ENCODE measurements at places on chromosomes 5 and 9.

DNA sequence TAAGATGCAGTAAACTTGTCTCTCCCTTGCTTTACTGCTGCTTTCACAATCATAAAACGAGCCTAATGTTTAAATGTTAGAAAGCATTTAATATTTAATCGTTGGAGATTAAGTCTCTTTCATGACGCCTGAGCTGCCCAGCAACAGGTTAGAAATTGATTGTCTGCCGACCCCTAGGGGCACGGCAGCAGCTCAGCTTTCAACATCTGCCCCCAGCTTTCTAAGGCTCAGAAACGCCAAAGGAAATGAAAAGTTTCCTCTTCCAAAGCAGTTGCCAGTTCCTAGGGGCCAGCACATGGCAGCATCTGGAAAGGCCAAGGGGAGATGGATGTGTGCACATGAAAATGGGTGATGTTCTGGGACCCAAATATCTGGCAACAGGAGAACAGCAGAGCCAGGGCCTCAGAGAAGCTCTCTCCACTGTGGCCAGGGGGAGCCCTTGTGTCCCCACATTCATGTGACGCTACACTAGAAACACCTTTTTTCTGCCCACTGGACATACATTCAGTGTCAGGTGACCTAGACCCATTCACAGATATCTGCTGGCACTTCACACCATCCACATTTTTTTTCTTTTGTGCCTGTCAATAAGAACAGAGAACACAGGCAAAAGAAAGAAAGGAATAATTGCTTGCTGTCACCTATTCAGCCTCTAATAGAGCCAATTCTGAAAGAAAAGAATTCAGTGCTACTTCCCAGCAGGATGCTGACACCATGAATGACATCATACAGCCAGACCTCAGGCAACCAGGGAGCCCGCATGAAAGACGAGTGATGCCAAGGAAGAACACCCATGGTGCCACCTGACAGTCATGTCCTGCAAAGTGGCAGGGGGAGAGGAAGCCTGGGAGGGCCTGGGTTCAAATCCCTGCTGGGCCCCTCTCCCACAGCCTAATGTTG lies 205.0 kb upstream of the TAS2R1 start:
- DNase-seq = no peak

DNA sequence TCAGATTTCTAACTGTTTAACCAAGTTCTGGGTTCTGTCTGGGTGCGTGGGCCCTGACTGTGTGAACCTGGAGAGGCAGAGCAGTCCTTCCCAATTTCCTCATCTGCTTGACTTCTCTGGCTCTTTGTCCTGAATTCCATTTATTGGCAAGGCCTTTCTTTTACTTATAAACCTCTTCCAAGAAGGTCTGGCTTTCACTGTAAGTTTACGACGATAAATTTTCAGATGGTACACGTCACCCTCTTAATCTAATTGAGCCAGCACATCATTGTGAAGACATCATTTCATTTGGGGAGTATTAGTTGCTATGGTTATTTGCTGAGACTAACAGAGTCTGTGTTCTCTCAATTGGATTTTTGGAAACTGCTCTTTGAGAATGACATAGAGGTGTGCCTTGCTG lies 92.4 kb downstream of the ARHGAP26 start:
- no peak for DNase-seq

DNA sequence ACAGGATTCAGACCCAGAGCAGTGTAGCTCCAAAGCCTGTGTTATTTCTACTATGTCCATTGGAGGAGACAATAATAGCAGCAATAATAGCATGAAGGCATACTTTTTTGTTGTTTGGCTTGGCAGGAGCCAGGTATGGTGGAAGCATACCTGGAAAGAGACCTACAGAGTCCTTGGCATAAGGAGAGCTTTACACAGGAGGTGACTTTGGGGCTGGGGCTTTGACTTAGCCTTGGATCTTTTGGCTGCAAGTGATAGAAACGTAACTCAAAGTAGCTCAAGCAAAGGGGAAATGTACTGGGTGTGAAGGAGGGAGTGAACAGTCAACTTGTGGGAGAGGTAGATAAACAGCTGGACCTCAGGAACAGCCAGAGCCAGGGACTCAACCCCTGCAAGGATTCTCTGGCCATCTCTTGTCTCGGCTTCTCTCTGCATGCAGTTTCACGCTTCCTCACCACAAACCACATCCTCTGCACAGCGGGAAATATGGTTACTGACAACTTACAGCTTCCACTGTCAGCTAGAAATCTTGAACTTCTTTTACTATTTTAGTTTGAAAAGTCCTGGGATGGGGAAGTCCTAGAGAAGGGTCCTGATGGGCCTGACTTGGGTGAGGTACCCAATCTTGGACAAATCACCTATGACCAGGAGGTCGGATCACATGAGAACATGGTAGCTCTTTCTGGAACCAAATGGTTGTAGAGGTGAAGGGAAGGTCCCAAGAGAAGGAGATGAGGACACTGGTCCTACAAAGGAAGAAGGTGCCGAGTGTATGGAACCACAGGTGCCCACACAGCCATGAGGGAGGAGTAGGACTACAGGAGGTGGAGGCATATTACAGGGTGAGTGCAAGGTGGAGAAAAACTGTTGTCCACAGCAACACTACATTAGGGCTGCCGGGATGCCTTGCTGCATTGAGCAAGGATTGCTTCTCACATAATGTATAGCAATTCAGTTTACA lies 47.0 kb upstream of the TGFBR1 start:
- DNase-seq = no peak

DNA sequence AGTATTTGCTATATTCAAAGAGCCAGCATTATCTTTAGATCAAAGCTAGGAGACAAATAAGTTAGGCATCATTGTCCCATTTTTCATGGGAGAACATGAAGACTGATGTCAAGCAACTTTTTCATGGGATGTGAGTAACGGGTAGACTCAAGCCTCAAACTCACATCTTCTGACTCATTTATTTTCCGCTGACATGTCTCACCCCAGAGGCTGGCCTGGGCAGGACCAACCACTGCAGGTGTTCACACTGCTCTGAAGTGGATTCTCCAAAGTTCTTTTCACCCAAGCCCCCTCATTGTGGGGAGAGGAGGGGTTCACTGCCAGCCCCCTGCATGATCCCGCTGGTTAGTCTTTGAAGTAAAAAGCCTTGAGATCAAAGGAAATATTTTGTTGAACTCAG lies 34.9 kb upstream of the BASP1 start:
- DNase-seq = no peak

DNA sequence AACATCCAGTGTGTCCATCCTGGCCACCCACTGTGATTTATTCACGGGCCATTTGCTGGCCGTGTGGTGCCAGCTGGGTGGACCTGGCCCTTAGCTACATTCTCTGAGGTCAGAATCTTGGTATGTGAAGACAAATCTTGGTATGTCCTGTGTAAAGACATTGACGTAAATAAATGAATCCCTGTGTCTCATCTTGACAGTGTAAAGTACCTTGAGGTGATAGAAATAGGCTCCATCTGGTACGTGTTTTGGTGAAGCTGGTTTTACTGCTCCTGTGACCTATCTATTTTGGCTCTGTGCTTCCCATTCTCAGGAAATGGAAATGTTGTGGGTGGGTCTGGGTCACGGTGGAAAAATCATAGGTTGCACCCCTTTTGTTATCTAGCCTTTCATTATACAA lies 245.4 kb upstream of the ANKH start:
- no peak for DNase-seq

- no peak for DNase-seq
Measured at GRCh38 chr9:129709438-129710168, 43.2 kb downstream of the PTGES start.
